ENCODE measurements at places on chromosomes 13 and 19. TPM values are rescaled to one million over a fixed set of nuclear protein-coding genes. Genes with fewer than 3 reads are reported as not detected.
A peak's percentile ranks its signal among the peaks of the same experiment; 100 is the strongest.

GRCh38 chr13:85879014-85879413 is 79.8 kb upstream of the SLITRK6 start:
- H3K27me3 ChIP-seq = no peaks in the 10 kb centered on the region
- no peak for DNase-seq
- H3K36me3 ChIP-seq = no peaks in the 10 kb centered on the region
- no peak overlapping the region for H3K27ac ChIP-seq

- H3K36me3 ChIP-seq = peaks cover 70% of the 10 kb centered on the region
- no peak overlapping the region for H3K27ac ChIP-seq
- H3K27me3 ChIP-seq = no peaks in the 10 kb centered on the region
- no peak for DNase-seq
Measured at GRCh38 chr19:20558571-20558970, 7.0 kb downstream of the ZNF737 start.

- H3K4me3 ChIP-seq = peak overlapping the region; percentile 52
- H3K27ac ChIP-seq = no peak overlapping the region
- peaks cover 22% of the 10 kb centered on the region for H3K27me3 ChIP-seq
Measured at GRCh38 chr19:11578258-11579142, 1.1 kb upstream of the ACP5 start.

DNA sequence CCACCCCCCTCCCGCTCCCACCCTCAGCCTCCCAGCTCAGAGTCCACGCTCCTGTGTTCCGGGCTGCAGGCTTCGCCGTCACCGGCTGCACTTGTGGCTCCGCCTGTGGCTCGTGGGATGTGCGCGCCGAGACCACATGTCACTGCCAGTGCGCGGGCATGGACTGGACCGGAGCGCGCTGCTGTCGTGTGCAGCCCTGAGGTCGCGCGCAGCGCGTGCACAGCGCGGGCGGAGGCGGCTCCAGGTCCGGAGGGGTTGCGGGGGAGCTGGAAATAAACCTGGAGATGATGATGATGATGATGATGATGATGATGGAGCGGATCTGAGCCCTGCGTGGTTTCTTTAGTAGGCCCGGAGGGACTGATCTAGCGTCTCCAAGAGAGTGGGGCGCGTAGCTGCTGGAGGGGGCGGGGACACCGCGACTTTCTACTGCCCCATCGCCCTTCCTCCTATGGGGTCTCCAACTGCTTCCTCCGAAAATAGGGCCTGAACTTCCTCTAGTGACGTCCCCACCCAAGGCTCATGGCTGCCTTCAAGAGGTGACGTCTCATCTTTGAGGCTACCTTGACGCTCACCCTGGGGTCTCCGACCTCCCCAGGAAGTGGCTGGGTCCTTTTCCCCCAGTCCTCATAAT is 1.4 kb downstream of the RETN start:
- no peak for DNase-seq
- no peaks in the 10 kb centered on the region for H3K36me3 ChIP-seq
- H3K4me3 ChIP-seq = no peak overlapping the region
- no peaks in the 10 kb centered on the region for H3K4me1 ChIP-seq
- H3K27me3 ChIP-seq = peaks cover 66% of the 10 kb centered on the region

GRCh38 chr13:108283110-108283509 is 13.6 kb downstream of the TNFSF13B start:
- H3K36me3 ChIP-seq = no peaks in the 10 kb centered on the region
- no peaks in the 10 kb centered on the region for H3K4me1 ChIP-seq
- no peak for DNase-seq
- no peak overlapping the region for H3K4me3 ChIP-seq
- H3K27me3 ChIP-seq = no peaks in the 10 kb centered on the region
- peak overlapping the region; percentile 38 for H3K27ac ChIP-seq

GRCh38 chr13:67353941-67354340 is 123.8 kb upstream of the PCDH9 start:
- no peaks in the 10 kb centered on the region for H3K4me1 ChIP-seq
- H3K36me3 ChIP-seq = no peaks in the 10 kb centered on the region
- H3K27ac ChIP-seq = no peak overlapping the region
- H3K4me3 ChIP-seq = peak overlapping the region; percentile 31

DNA sequence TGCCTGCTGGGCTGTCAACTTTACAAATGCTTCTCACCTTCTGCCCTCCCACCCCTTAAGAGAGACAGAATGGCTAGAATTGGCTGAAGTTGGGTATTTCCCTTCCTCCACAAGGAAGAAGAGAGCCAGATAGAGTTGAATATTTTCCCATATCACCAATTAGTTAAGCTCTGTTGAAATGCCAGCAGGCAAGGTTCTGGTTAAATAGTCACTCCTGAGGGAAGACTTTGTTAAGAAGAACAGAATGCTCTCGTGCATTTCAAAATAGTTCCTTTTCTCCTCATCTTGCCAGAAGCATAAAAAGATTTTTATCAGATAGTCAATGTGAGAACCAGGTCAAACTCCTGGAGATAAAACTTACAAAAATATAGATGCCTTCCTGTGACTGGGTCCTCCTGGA is 2857.0 kb upstream of the PCDH20 start:
- no peaks in the 10 kb centered on the region for H3K36me3 ChIP-seq
- no peak overlapping the region for H3K4me3 ChIP-seq
- no peak for DNase-seq
- H3K27me3 ChIP-seq = no peaks in the 10 kb centered on the region
- H3K4me1 ChIP-seq = no peaks in the 10 kb centered on the region

DNA sequence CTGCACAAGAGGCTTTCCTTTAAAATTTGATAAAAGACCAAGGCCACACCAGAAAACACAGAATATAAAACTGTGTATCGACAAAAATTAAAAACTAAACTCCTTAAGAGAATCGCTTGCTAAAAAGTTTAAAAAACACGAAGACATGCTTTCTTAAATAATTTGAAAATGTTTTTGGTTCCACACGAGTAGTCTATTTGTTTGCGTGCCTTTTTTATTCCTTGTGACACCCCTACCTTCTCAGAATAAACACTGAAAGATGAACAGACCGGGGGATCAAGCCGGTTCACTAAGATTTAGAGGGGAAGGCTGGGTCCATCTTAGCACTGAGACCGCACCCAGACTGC is 256.4 kb upstream of the STARD13 start:
- H3K27me3 ChIP-seq = no peaks in the 10 kb centered on the region
- H3K4me3 ChIP-seq = peak overlapping the region; percentile 67
- no peak for DNase-seq
- H3K27ac ChIP-seq = peak overlapping the region; percentile 94
- no peaks in the 10 kb centered on the region for H3K36me3 ChIP-seq

GRCh38 chr13:41696163-41697003 is 239.0 kb downstream of the RGCC start:
- DNase-seq = no peak
- H3K4me1 ChIP-seq = peaks cover 54% of the 10 kb centered on the region
- peaks cover 23% of the 10 kb centered on the region for H3K36me3 ChIP-seq
- peak overlapping the region; percentile 77 for H3K27ac ChIP-seq

GRCh38 chr19:49554701-49555181 is 25.6 kb downstream of the NOSIP start:
- peak overlapping the region; percentile 47 for H3K27ac ChIP-seq
- peaks cover 11% of the 10 kb centered on the region for H3K4me1 ChIP-seq
- no peak for DNase-seq
- H3K36me3 ChIP-seq = peaks cover 47% of the 10 kb centered on the region

DNA sequence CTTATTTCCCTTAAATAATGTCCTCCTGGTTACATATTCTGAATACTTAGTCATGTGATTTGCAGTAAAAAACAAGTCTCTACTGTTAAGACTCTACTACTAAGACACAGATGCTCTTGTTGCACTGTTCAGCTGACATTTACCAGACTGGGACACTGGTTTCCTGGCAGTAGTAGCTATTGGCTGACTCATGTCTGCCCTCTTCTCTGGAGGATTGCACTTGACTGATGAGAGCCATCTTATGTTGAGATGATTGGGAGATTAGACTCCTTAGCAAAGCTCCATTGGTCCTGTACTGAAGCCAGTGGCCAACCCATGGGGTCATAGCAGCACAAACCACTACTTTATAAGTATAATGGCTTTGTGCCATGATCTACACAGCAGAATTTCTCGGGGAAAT is 1672.6 kb upstream of the PCDH20 start:
- no peak for DNase-seq
- H3K27ac ChIP-seq = no peak overlapping the region
- no peak overlapping the region for H3K4me3 ChIP-seq
- H3K4me1 ChIP-seq = no peaks in the 10 kb centered on the region

- peaks cover 25% of the 10 kb centered on the region for H3K4me1 ChIP-seq
- peak overlapping the region; percentile 74 for H3K4me3 ChIP-seq
- no peak for DNase-seq
- H3K27me3 ChIP-seq = peaks cover 19% of the 10 kb centered on the region
- no peaks in the 10 kb centered on the region for H3K36me3 ChIP-seq
Measured at GRCh38 chr13:57638186-57638890, 6.8 kb downstream of the PCDH17 start.

- no peaks in the 10 kb centered on the region for H3K36me3 ChIP-seq
- DNase-seq = no peak
- no peak overlapping the region for H3K27ac ChIP-seq
- no peak overlapping the region for H3K4me3 ChIP-seq
Measured at GRCh38 chr13:91216928-91217700, 130.4 kb upstream of the MIR17HG start.

DNA sequence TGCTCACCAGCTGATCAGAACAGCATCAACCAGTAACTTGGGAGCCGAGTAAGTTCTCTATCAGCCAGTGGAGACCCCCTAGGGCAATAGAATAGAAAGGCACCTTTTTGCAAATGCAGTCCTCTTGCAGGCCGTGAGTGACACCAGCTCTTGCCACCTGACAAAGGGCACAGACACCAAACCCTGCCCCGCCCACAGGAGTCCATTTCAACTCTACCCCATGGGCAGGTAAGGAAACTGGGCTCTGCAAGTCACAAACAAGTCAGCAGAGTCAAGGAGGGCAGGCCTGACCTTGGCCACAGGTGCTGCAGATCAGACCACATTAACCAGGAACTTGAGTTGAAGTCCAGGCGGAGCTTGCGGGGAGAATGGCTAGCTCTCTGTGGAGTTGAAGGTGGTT is 77.4 kb upstream of the SPATA13 start:
- peaks cover 8% of the 10 kb centered on the region for H3K27me3 ChIP-seq
- peaks cover 16% of the 10 kb centered on the region for H3K4me1 ChIP-seq
- no peaks in the 10 kb centered on the region for H3K36me3 ChIP-seq
- no peak for DNase-seq
- H3K4me3 ChIP-seq = no peak overlapping the region
- no peak overlapping the region for H3K27ac ChIP-seq

DNA sequence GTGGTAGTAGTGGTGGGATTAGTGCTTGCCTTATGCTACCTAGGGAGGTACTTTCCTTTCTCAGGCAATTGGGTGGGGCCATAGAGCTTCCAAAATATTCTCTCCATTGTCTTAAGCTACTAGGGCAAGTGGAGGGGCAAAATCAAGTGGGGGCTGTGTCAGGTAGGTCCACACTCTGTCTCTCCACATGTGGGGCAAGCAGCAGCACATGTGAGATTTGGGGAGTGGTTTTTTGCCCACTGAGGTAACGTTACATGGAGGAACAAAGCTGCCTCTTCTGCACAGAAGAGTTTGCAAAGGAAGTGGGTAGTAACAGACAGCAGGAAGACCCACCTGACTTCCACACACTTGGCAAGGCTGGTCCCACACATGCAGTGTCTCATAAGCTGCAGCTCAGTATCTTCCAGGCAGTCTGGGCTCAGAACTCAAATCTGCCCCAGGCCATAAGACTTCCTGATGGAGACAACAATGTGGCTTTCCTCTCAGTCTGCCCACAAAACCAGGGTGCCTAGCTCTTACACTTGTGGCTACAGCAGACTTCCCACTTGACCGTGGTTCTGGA is 1581.5 kb upstream of the PCDH20 start:
- H3K27me3 ChIP-seq = no peaks in the 10 kb centered on the region
- H3K4me1 ChIP-seq = no peaks in the 10 kb centered on the region
- no peaks in the 10 kb centered on the region for H3K36me3 ChIP-seq
- H3K27ac ChIP-seq = no peak overlapping the region

- H3K27me3 ChIP-seq = no peaks in the 10 kb centered on the region
- no peak overlapping the region for H3K27ac ChIP-seq
- no peak overlapping the region for H3K4me3 ChIP-seq
- H3K4me1 ChIP-seq = peaks cover 4% of the 10 kb centered on the region
- no peak for DNase-seq
Measured at GRCh38 chr19:38057959-38058690, 151.1 kb downstream of the SIPA1L3 start.

DNA sequence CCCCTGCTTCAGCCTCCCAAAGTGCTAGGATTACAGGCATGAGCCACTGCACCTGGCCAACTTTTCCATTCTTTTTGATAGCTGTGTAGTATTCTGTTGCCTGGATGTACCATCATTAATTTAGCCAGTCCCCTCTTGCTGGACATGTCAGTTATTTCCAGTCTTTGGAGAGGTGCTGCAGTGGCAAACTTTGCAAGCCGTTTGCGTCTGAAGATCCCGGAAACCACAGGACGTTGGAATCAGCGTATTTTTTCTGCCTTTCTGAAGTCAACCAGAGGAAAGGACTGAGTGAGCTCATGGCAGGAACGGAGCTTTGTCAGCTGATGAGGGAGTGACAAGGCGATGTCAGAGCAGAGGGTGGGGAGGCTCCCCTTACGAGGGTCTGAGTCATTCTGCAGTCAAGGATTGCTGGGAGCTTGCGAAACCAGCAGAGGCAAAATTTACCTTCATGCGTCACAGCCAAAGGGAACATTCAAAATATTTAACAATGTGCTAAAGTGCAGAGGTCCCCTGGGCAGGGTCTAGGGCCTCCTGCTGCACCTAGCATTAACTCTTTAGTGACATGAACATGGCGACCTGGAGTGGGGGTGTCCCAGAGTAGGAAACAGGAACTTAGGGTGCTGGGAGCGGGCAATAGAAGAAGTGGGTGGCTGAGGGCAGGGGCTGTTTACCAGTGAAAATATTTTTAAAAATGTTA is 5.6 kb downstream of the C5AR1 start:
- no peaks in the 10 kb centered on the region for H3K4me1 ChIP-seq
- peak; percentile 40 for DNase-seq
- peak overlapping the region; percentile 44 for H3K27ac ChIP-seq
- H3K36me3 ChIP-seq = no peaks in the 10 kb centered on the region

- H3K36me3 ChIP-seq = peaks cover 14% of the 10 kb centered on the region
- peak overlapping the region; percentile 82 for H3K4me3 ChIP-seq
- peak overlapping the region; percentile 85 for H3K27ac ChIP-seq
- H3K27me3 ChIP-seq = no peaks in the 10 kb centered on the region
Measured at GRCh38 chr19:52335768-52336116, 301 bp upstream of the ZNF610 start.

The SIGLEC10 gene
- total RNA-seq = 0.38 TPM

The ZNF729 gene
- total RNA-seq = not detected

The ZNF790 gene
- 7.3 TPM for total RNA-seq

The LHB gene
- total RNA-seq = not detected
